Small intestine (tissue), 16 donors: ENCODE measurements at places on chromosomes 4 and X. TPM values are rescaled to one million over a fixed set of nuclear protein-coding genes. Genes with fewer than 3 reads are reported as not detected.

DNA sequence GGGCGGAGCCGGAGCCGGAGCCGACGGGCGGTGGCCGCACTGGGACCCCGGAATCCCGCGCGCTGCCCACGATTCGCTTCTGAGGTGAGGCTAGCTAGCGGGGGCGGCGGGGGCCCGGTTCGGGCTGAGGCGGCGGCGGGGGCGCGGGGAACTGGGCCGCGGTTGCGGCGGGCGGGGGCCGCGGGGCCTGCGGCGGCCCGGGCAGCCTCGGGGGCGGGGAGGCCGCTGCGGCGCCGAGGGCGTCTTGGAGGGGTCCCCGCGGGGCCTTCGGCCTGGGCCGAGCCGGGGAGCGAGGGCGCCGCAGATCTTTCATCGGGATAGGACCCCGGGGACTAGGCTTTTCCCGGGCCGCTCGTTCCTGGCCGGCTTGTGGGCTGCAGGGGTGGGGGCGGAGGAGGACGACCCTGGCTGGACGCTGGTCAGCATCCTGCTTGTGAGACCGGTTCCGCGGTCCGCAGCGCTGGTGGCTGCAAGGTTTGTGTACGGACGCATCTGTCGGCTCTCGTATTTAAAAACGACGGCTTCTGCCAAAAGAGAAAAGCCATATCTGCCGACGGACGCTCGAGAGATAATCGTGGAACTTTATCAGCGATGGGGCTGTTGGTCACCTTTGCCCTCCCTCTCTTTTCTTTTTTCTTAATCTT, 419 bp downstream of the ADD1 start:
- DNase-seq = peak; percentile 50

- no peak for DNase-seq
Measured at GRCh38 chr4:14743601-14744000, 258.7 kb upstream of the CPEB2 start.

The PLXNB3 gene
- polyA plus RNA-seq = not detected

- no peak for DNase-seq
Measured at GRCh38 chrX:86154553-86154952, 6.3 kb downstream of the DACH2 start.

DNA sequence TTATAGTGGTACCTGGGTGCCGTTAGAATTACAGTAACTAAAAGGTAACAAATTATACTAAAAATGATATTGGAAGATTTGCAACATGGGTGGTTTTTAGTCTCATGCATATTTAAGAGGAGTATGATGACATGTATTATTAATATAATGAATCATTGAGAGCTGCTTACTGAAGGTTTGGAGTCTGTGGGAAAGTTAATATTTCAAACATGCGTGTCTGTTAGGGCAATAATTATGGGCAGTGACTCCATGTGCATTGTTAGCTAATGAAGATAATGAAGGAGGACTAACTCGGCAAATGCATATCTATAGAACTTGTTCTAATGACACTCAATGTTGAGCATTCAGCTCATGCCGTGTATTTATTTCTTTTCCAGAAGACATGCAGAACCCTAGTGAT, 47.1 kb downstream of the MTHFD2L start:
- DNase-seq = no peak

- DNase-seq = no peak
Measured at GRCh38 chr4:127634181-127634580, 1.4 kb downstream of the INTU start.

The KIAA1210 gene
- 0.07 TPM for polyA plus RNA-seq

- peak; percentile 47 for DNase-seq
Measured at GRCh38 chr4:153232768-153233167, 28.5 kb downstream of the TRIM2 start.

The CT55 gene
- not detected for polyA plus RNA-seq

The NBDY gene
- polyA plus RNA-seq = 24.5 TPM

GRCh38 chr4:8200302-8200975, 1.3 kb downstream of the SH3TC1 start:
- DNase-seq = peak; percentile 83

The GPC3 gene
- 186 TPM for polyA plus RNA-seq
